ENCODE measurements at places on chromosomes 3 and 15. TPM values are rescaled to one million over a fixed set of nuclear protein-coding genes. Genes with fewer than 3 reads are reported as not detected.
A peak's percentile ranks its signal among the peaks of the same experiment; 100 is the strongest.

DNA sequence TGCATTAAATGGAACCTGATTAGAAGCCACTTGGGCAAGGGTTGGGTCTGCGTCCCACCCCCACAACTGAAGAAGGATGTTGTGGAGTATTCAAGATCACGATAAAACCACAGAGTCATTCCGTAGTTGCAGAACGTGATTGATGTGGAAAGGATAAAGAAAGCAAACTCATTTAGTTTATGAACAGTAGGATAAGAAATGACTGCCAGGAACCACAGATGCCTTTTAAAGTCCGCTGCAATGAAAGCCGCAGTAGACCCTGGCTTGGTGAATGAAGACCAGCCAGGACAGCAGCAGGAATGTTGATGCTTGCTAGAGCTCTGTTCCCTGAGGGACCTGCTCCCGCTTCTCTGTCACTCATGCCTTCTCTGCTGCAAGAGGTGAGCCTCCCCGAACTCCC is 111.5 kb downstream of the GABRG3 start:
- H3K27me3 ChIP-seq: no peaks in the 10 kb centered on the region
- DNase-seq: no peak
- no peaks in the 10 kb centered on the region for H3K36me3 ChIP-seq
- H3K4me1 ChIP-seq: no peaks in the 10 kb centered on the region
- no peak overlapping the region for H3K4me3 ChIP-seq
- H3K27ac ChIP-seq: no peak overlapping the region

- H3K27me3 ChIP-seq: no peaks in the 10 kb centered on the region
- H3K27ac ChIP-seq: no peak overlapping the region
- DNase-seq: no peak
- no peak overlapping the region for H3K4me3 ChIP-seq
- H3K36me3 ChIP-seq: no peaks in the 10 kb centered on the region
Measured at GRCh38 chr3:84724877-84725276, 233.9 kb upstream of the CADM2 start.

GRCh38 chr3:126607214-126607908 is 47.6 kb downstream of the TXNRD3 start:
- H3K27ac ChIP-seq: no peak overlapping the region
- DNase-seq: no peak
- no peaks in the 10 kb centered on the region for H3K27me3 ChIP-seq

DNA sequence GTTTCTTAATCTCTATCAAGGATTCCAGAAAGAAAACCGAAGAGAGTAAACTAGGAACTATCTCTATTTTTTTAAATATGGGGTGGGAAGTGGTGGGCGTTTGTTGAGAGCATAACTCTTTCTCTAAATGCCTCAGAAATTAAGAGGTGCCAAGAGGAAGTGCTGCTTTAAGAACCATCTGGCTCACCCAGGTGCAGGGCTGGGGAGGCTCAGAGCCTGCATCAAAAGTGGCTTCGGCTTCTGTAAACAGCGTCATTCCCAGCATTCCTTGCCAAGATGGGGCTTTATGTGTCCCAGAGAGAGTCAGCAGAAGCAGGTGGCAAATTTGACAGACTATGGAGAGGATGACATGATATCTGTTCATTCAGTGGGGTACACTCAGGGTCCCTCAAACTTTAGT is 123.3 kb upstream of the BFSP2 start:
- H3K4me3 ChIP-seq: no peak overlapping the region
- H3K27ac ChIP-seq: no peak overlapping the region
- no peak for DNase-seq

GRCh38 chr3:64861684-64862083 is 173.9 kb upstream of the ADAMTS9 start:
- no peaks in the 10 kb centered on the region for H3K4me1 ChIP-seq
- H3K27me3 ChIP-seq: no peaks in the 10 kb centered on the region
- no peak overlapping the region for H3K4me3 ChIP-seq
- no peak for DNase-seq

GRCh38 chr3:138078901-138079344 is 36.5 kb downstream of the DZIP1L start:
- no peak overlapping the region for H3K4me3 ChIP-seq
- no peaks in the 10 kb centered on the region for H3K27me3 ChIP-seq
- H3K36me3 ChIP-seq: no peaks in the 10 kb centered on the region
- H3K27ac ChIP-seq: no peak overlapping the region
- no peak for DNase-seq
- H3K4me1 ChIP-seq: peaks cover 17% of the 10 kb centered on the region

GRCh38 chr15:69467636-69468035 is 15.0 kb downstream of the RPLP1 start:
- H3K4me1 ChIP-seq: peaks cover 3% of the 10 kb centered on the region
- no peaks in the 10 kb centered on the region for H3K27me3 ChIP-seq
- no peak for DNase-seq

- peaks cover 68% of the 10 kb centered on the region for H3K36me3 ChIP-seq
- H3K27me3 ChIP-seq: no peaks in the 10 kb centered on the region
- H3K4me3 ChIP-seq: no peak overlapping the region
Measured at GRCh38 chr15:90225504-90226234, 8.1 kb downstream of the CIB1 start.

The TICRR gene
- not detected for polyA plus RNA-seq

The RPSA gene
- 840 TPM for polyA plus RNA-seq

The HIGD2B gene
- polyA plus RNA-seq: not detected

DNA sequence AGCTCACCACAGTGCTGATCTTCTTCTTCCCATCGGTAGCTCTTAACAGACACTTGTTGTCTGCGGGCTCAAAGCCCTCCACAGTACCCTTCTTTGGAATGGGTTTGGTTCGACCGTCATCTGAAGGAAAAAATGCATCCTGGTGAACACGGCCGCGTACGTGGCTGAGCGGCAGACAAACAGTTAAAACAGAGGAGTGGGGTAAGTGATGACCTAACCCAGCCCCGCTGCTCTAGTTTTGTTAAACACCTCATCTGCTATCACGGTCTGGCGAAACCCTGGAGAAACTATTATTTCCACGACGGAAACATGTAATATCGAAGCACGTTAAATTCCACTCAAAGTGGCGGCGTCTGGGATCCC is 725 bp downstream of the SRP14 start:
- peak overlapping the region; percentile 90 for H3K27ac ChIP-seq
- H3K4me3 ChIP-seq: peak overlapping the region; percentile 78
- peaks cover 35% of the 10 kb centered on the region for H3K36me3 ChIP-seq

DNA sequence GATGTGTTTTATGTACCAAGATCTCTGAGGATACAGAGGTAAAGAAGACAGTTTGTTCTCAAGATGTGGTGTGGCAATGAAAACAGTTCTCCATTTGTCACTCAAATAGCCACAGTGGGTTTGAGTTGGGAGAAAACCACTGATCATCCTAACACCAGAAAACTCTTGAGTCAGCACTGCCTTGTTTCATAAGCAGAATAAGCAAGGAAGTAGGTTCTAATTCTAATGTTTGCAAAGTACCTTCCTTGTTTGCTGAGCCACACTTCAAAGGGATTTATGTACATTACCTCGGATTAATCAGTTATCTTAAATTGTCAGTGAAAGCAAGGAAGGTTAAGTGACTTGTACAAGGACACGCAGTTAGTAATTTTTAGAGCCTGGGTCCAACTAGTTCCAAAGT is 107.8 kb upstream of the BOC start:
- no peaks in the 10 kb centered on the region for H3K27me3 ChIP-seq
- H3K27ac ChIP-seq: no peak overlapping the region
- DNase-seq: no peak
- no peak overlapping the region for H3K4me3 ChIP-seq
- no peaks in the 10 kb centered on the region for H3K4me1 ChIP-seq

GRCh38 chr3:65112751-65113300 is 425.0 kb upstream of the ADAMTS9 start:
- no peaks in the 10 kb centered on the region for H3K27me3 ChIP-seq
- H3K27ac ChIP-seq: no peak overlapping the region
- DNase-seq: no peak
- no peak overlapping the region for H3K4me3 ChIP-seq
- no peaks in the 10 kb centered on the region for H3K36me3 ChIP-seq
- H3K4me1 ChIP-seq: no peaks in the 10 kb centered on the region

- DNase-seq: peak; percentile 61
- no peaks in the 10 kb centered on the region for H3K36me3 ChIP-seq
- H3K27ac ChIP-seq: no peak overlapping the region
- no peaks in the 10 kb centered on the region for H3K27me3 ChIP-seq
Measured at GRCh38 chr3:56702490-56703315, 19.6 kb upstream of the TASOR start.

GRCh38 chr3:177735431-177735830 is 538.1 kb upstream of the TBL1XR1 start:
- no peaks in the 10 kb centered on the region for H3K36me3 ChIP-seq
- no peaks in the 10 kb centered on the region for H3K4me1 ChIP-seq
- H3K27ac ChIP-seq: no peak overlapping the region
- H3K4me3 ChIP-seq: no peak overlapping the region

GRCh38 chr3:119195151-119195476 is 21.7 kb downstream of the UPK1B start:
- H3K27ac ChIP-seq: no peak overlapping the region
- H3K36me3 ChIP-seq: no peaks in the 10 kb centered on the region
- no peaks in the 10 kb centered on the region for H3K4me1 ChIP-seq
- H3K4me3 ChIP-seq: no peak overlapping the region
- no peaks in the 10 kb centered on the region for H3K27me3 ChIP-seq

The PYDC2 gene
- polyA plus RNA-seq: not detected

DNA sequence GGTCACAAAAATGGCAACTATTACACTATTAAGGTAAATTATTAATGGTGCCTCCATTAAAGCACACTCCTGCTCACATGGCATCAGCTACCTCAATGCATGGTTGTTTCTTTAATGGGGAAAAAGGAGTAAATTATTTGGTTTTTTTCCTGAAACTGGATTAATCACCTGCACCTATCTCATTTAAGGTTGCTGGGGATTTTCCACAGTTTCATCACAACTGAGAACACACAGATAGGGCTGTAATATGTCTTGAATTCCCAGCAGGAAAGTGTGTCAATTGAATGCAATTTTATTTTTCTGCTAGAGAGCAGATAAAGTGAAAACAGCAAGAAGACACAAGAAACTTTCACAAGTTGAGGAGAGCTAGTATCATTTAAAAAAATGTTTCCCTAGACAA is 36.4 kb downstream of the RFTN1 start:
- H3K27me3 ChIP-seq: no peaks in the 10 kb centered on the region
- H3K27ac ChIP-seq: no peak overlapping the region
- no peak for DNase-seq
- no peaks in the 10 kb centered on the region for H3K4me1 ChIP-seq
- no peak overlapping the region for H3K4me3 ChIP-seq

DNA sequence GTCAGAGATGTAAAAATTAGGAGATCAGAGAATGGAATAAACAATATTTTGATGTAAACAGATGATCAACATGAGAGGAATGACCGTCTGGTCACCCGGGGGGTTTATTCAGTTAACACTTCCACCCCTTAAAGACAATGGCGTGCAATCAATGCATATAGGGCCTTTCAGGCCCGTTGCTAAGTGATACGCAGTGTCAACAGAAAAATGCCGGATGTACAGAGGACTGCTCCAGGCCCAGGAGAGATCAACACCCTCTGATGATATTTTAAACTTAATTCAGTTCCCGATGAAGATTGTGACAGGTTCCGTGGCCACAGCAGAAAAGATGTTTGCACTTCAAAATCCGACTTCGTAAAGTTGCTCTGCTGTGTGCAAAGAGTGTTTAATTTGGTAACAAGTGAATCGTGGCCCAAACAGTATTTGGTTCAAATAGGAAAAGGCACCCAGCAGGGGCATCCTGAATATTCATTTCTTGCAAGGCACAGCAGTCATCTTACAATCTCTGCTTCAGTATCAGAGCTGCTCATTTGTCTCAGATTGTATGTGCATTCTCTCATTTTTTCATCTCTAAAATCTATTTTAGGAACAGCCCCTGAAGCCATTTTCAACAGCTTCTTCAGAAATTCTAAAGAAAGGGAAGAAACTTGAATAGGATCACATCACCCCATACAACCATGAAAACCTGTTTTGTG is 72.6 kb downstream of the FOXB1 start:
- no peak for DNase-seq
- H3K27ac ChIP-seq: no peak overlapping the region
- no peaks in the 10 kb centered on the region for H3K4me1 ChIP-seq
- no peaks in the 10 kb centered on the region for H3K36me3 ChIP-seq
- no peak overlapping the region for H3K4me3 ChIP-seq

DNA sequence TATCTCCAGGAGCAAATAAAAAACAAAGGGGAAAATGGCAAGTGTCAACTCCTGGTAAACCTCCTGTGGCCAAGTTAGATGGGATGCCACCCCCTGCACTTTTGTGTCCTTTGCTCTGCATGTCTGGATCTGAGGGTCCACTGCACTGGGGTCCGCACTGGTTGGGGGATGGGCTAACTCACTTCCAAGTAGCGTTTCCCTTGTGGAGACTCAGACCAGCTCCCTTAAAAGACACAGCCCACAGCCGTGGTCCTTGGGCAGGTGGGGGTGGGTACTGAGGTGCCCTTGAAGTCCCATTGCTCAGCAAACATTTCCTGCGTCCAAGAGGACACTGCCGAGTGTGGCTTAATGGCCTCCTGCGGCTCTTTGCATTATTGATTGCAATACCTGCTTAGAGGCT is 188.2 kb downstream of the MEGF11 start:
- no peak for DNase-seq
- H3K27ac ChIP-seq: no peak overlapping the region
- H3K36me3 ChIP-seq: no peaks in the 10 kb centered on the region
- H3K4me1 ChIP-seq: no peaks in the 10 kb centered on the region
- H3K27me3 ChIP-seq: no peaks in the 10 kb centered on the region

DNA sequence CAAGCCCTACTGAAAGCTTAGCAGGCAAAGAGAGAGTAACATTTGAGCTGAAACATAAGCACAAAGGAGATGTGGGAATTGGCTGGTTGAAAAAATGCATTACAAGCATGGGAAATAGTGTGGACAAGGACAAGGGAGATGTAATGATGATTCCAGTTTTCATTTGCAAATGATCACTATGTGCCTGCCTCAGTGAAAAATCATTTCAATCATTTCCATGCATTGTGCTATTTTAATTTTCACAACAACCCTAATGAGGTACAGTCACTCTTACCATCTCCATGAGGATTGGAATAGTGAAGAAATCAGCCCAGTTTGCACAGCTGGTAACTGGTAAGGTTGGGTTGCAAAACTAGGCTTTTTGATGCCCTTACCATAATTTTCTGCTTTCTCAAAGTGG is 123.2 kb downstream of the ARNT2 start:
- no peaks in the 10 kb centered on the region for H3K4me1 ChIP-seq
- H3K27me3 ChIP-seq: no peaks in the 10 kb centered on the region
- DNase-seq: no peak

The IDH2 gene
- polyA plus RNA-seq: 53.6 TPM

DNA sequence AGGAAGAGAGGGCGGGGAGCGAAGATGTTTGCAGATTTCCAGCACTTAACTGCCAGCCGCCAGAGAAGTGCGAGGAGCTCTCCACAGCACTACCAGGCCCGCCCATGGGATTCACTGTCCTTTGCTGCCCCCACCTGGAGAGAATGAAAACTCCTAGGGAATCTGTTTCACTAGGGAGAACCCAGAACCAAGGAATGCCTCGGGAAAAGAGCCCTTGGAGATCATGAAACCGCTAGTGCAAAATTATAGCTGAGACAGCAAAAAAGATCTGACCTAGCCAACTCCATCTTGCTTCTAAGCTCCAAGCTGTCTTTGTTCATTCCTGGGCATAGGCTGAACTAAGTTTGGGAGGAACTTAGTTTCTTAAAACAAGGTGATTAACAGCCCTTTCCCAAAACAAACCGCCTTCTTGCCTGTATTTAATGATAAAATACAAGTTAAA is 82.6 kb upstream of the GCNT3 start:
- no peaks in the 10 kb centered on the region for H3K4me1 ChIP-seq
- no peak overlapping the region for H3K4me3 ChIP-seq
- H3K27ac ChIP-seq: no peak overlapping the region
- peak; percentile 70 for DNase-seq
- no peaks in the 10 kb centered on the region for H3K36me3 ChIP-seq
- H3K27me3 ChIP-seq: no peaks in the 10 kb centered on the region

- peaks cover 15% of the 10 kb centered on the region for H3K4me1 ChIP-seq
- no peaks in the 10 kb centered on the region for H3K36me3 ChIP-seq
- H3K27ac ChIP-seq: no peak overlapping the region
- H3K27me3 ChIP-seq: no peaks in the 10 kb centered on the region
Measured at GRCh38 chr3:138493804-138494606, 59.6 kb downstream of the ESYT3 start.

All from pancreas (tissue), 10 donors.